ENCODE measurements at places on chromosomes 5 and 9.

DNA sequence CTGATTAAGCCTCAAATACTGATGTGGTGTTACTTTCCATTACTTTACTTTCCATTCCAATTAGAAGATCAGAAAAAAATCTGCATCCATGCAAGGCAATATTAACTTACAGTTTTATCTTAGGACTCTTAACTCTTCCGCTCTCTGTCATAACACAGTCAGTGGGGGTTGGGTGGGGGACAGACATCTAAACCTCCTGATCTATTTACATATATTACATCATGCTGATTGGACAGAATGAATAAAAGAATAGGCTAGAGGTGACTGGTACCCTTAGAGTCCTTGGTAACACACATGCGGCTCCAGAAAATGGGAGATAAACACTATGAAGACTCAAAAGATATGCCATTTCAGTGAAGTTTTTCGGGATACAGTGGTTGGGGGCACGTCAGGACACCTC, 27.6 kb downstream of the RAPGEF6 start:
- no peak for DNase-seq

GRCh38 chr5:68746643-68747420, 347.0 kb upstream of the SLC30A5 start:
- DNase-seq: no peak

GRCh38 chr5:109688630-109688969, 1.1 kb upstream of the MAN2A1 start:
- no peak for DNase-seq

DNA sequence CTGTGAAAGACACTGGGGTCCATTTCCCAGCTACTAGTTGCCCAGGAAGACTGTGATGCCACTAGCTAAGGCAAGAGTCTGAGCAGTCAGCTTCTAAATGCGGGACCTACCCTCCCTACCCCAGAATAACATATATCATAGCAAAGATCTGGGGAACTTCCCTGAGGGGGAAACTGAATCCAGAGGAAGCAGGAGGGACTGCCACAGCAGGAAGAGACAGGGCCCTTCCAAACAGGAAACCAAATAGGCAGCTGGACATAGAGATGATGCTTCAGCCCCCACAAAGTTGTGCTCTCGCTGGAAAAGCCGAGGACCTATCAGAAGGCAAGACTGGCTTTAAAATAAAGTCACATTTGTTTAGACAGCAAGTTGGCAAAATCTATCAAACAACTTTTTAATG, 51.1 kb downstream of the KLHL3 start:
- no peak for DNase-seq

GRCh38 chr5:67908126-67908765, 307.3 kb upstream of the PIK3R1 start:
- DNase-seq: no peak

DNA sequence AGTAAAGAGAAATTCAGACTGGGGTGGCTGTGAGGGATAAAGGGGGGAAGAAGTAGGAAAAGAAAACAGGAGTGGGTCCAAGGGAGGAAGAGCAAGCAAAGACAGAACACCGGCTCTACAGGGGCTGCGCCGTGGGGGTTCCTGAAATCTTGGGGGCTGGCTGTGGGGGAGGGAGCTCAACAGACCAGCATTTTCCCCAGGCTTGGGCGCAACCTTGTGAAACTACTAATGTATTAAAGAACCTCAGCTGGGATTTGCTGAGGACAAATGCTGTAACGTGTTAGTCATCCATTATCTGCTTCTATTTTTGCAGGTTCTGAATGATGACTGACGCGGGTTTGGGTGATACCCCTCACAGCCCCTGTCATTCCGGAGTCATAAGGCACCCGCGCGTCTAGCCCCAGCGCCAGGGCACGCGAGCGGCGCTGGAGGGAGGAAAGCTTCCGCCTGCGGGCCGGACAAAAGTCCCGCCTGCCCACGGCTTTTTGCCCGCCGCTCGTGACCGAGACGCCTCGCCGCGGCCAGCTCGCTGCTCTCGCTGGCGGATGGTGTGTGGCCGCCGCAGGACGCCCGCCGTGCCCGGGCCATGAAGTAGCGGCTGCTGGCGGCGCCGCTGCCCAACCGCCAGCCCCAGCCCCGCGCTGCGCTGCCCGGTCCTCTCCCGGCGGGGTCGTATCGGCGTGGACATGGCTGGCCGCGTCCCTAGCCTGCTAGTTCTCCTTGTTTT, 110.6 kb downstream of the PAM start:
- peak; percentile 17 for DNase-seq

DNA sequence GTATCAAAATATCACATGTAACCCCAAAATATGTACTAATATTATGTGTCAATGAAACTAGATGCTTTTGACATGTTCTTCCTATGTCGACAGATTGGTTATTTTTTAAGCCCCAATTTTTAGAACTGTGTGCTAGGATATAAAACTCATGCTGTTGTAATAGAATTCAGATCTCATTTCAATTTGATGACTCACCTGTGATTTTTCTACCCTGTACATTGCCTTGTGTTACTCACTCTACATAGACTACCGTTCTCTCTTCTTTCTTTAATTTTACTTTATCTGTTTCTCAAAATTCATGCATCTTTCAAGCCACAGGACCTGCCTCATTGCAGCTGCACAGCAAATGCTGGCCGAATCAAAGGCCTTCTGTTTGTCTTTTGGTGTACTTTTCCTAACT, 284.5 kb downstream of the MAT2B start:
- DNase-seq: no peak

- DNase-seq: no peak
Observed at GRCh38 chr5:149300441-149300840, 28.8 kb downstream of the AFAP1L1 start.

DNA sequence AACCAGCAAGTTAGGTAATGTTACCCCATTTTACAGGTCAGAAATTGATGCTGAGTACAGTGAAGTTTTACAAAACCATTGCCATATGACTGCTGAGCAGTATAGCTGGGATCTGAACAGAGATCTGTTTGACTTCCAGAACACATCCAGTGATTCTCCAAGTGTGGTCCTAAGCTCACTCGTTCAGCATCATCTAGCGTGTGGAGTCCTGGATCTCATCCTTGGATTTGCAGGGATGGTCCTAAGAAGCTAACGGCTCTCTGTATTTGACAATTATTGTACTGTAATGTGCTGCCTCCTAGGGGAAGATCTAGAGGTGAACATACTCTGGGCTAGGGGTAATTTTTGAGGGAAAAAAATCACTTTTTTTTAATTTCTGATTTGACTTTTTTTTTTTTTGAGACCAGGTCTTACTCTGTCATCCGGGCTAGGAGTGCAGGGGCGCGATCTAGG, 1.4 kb downstream of the SLC26A2 start:
- no peak for DNase-seq

DNA sequence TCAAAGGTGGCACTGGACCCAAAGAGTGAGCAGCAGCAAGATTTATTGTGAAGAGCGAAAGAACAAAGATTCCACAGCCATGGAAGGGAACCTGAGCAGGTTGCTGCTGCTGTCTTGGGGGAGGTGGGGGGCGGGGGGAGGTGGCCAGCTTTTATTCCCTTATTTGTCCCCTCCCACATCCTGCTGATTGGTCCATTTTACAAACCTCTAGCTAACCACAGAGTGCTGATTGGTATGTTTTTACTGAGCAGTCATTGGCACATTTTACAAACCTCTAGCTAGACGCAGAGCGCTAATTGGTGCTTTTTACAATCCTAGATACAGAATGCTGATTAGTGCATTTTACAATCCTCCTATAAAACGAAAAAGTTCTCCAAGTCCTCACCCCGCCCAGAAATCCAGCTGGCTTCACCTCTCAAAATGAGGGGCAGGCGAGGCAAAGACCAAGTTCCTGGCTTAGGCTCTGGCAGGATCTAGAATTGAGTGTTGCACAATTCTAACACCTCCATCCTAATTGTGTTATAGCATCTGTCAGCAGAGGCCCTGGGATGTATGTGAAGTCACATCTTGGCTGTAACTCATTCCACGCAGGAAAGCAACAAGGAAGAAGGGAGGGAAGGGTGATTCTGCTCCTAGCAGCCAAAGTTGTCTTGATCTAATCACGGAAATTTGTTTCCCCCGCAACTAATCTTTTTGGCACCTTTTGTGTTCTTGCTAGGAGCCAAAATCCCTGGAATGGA, 34.3 kb downstream of the ROR2 start:
- no peak for DNase-seq

DNA sequence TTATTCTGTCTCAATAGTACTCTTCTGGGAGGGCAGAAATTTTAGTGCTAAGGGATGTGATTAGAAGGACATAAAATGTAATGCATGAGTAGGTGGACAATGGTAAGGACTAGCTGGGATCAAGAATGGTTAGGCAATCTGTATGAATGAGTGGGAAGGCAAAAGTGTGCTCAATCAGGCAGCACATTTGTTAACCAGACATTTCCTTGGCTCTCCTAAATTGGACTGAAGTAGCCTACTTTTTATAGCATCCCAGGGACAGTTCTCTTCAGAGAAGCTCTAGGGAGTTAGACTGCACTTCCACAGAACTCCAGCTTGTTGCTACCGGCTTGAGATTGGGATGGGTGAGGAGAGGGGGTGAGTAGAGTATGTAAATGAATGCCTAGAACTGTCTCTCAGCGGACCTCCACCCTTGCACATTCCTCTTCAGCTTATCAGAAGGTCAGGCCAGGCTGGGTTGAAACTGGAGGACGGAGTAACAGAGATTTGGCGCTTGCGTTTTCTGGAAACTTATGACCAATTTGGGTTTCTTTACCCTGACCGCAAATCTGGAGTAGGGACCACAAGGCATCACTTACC, 19.0 kb upstream of the ARL14EPL start:
- DNase-seq: no peak

DNA sequence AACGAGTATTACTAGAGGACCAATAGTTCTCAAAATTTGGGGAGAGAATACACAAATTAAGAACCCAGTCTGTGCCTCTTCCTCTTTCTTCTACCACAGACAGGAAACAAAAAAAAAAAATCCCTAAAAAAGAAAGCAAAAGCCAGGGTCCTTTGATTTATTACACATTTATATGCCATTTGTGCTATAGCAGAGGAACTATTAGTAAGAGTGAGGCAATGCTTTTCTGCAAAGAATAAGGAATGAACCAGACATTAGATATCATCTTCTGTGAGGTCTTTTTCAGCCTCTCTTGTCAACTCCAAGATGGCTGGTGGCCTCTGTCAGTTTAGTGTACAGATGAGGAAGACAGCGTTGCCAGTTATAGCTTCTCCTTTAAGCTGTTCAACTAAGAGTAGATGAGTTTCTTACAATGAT, 127.6 kb downstream of the RFX3 start:
- DNase-seq: no peak

- DNase-seq: no peak
Observed at GRCh38 chr9:126205845-126206498, 120.7 kb upstream of the MVB12B start.

DNA sequence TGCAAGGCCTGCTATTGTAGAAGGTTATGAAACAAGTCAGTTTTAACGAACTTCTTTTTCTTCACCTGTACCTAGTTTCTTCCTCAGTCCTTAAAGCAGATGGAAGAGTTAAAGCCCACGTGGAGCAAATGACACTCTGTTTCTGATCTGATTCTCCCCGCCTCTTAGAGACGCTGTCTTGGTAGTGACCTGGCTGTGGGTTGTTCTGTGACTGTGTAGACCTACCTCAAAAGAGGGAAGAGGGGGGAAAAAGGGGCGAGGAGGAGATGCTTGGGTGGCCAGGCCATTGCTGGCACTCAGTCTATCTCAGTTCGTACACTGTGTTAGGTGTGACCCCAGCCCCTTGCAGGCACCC, 610 bp downstream of the GFRA3 start:
- no peak for DNase-seq

GRCh38 chr5:139636207-139636792, 11.8 kb upstream of the CXXC5 start:
- peak; percentile 67 for DNase-seq

DNA sequence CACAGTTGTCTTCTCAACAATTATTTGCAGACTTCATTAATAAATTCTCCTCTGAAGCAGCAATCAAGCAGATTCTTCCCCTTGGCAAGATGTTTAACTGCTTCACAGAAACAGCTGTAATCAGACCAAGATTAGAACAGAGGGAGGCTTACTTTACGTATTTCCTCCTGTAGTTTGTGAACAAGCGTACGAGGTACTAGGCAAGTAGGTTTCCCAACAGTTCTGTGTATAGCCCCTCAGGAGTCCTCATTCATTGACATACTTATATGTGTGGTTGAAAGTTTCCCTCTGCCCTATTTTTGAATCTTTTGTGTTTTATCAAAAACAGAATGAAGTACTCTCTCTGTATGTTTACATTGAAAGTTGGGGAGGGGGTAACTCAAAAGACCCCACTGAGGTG, 128.0 kb downstream of the SPATA31D1 start:
- DNase-seq: no peak

- DNase-seq: no peak
Observed at GRCh38 chr9:130064621-130065020, 10.9 kb downstream of the GPR107 start.

DNA sequence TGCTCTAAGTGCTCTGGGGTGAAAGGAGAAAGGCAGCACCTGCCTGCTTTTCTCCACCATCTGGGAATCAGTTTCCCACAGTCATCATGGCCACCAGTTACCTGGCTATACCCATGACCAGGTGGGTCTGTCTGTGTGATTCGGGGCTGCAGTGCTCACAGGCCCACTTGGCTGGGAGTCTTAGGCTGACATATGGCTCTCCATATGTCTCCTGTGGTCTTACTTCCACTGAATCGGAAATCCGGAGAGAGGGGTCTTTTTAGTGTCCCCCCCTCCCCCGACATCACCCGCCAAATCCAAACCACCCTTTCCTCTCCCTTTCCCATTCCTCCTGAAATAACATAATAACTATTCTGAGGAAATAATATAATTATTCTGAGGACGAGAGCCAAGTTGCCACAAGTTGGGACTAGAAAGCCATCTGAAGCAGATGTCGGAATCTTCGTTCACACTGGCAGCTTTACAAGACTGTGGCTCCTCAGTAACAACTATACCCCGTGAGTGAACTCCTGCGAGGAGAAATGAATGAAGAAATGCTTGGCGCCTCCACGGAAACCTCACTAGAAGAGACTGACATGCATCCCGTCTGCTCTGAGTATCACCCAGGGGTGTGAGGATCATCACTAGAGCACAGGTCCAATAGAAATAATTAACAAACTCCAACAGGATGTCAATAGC, 143.4 kb downstream of the MYO10 start:
- DNase-seq: no peak

DNA sequence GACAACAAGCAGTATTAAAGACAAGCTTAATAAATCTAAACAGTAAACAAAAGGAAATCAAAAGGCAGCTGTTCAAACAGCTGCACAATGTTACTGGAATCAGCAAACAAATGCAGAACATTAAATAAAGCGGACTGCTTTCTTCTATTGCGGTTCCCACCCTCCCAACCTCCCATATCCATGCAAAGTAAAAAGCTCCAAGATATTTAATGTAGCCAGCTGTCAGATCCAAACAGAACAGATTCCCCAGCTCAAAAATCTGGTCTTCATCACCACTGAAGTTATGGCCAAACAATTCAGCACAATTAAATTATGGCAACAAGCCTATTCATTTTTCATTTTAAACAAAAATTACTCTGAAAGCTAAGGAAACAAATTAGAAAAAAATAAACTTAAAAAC, 75.9 kb downstream of the SLC38A9 start:
- no peak for DNase-seq

DNA sequence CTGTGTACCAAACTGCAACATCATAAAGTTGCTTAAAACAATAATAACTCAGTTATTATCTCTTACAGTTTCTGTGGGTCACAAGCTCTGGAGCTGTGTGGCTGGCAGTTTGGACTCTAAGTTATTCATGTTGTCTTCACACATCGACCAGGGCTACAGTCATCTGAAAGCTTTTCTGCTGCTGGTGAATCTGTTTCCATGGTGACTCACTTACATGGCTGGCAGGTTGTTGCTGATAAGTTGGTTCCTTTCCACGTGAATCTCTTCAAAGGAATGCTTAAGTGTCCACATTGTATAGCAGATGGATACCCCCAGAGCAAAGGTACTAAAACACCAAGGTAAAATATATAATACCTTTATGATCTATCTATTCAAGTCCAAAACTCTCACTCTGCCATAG, 44.8 kb upstream of the CYLC2 start:
- no peak for DNase-seq
